Activated naive CD4-positive, alpha-beta T cell treated with anti-CD3 and anti-CD28 coated beads, Interleukin-2, amount 50 U/mL, for 16 hours (primary cell): ENCODE measurements at places on chromosomes 12 and 14.

DNA sequence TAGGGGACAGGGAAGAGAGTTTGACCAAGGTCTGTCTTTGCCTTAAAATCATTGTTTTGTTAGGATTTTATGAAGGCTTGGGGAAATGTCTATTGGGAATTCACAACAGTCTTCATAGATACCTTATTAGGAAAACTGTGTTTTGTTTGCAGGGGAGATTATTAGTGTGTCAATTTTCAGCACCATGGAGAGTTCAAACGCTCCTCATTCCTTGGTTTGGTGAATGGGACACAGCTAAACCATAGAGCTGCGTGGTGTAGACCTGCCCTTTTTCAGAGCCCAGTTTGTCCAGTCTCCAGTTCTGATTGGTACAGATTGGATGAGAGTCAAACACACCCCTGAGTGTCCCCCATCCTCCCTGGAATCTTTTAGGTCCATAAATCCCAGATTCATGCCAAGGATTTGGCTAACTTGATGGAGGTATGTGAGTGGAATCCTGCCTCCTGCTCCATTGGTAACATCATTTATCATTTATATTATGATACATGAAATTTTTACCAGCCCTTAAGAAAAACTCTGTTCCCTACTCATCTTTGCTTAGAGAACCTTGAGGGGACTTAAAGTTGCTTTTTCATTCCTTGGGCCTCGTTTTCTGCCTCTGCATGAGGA, 12.0 kb downstream of the NGDN start:
- no peak for DNase-seq

- DNase-seq: no peak
These were observed 1.3 kb upstream of the TMEM233 start for GRCh38 chr12:119592232-119592631.

- DNase-seq: no peak
These were observed 100.3 kb downstream of the SLC25A47 start for GRCh38 chr14:100423317-100424010.

- DNase-seq: no peak
These were observed 7.1 kb downstream of the FOXN3 start for GRCh38 chr14:89409961-89410360.

- peak; percentile 55 for DNase-seq
These were observed 12.9 kb upstream of the CALM1 start for GRCh38 chr14:90383731-90384542.

DNA sequence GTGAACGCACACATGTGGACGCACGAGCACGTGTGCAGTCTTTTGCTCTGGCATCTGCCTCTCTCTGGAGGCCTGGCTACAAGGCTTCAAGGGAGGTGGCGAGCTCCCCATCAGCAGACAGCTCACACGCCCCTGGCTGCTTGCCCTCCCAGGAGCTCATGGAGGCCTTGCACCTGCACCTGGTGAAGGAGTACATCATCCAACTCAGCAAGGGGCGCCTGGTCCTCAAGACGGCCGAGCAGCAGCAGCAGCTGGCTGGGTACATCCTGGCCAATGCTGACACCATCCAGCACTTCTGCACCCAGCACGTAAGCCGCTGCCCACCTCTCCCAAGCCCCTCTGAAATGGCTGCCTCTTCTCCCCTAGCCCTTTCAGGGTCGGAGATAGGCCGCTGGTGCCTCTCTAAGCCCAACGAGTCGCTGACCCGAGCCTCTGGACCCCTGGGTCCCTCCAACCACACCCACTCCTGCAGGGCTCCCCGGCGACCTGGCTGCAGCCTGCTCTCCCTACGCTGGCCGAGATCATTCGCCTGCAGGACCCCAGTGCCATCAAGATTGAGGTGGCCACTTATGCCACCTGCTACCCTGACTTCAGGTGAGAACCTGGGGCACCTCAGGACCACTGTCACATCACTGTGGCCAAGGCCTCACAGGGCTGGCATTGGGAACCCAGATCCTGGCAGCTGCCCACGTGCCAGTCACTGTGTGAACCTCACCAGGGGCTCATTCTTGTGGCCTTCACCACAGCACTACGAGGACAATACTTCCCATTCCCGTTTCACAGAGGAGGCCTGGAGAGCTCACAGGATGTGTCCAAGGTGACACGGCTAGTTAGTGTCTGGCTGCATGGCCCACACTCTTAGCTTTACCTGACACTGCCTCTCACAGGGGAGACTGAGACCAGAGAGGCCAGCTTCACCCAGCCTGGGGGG, 10.2 kb downstream of the TNFAIP2 start:
- DNase-seq: no peak

DNA sequence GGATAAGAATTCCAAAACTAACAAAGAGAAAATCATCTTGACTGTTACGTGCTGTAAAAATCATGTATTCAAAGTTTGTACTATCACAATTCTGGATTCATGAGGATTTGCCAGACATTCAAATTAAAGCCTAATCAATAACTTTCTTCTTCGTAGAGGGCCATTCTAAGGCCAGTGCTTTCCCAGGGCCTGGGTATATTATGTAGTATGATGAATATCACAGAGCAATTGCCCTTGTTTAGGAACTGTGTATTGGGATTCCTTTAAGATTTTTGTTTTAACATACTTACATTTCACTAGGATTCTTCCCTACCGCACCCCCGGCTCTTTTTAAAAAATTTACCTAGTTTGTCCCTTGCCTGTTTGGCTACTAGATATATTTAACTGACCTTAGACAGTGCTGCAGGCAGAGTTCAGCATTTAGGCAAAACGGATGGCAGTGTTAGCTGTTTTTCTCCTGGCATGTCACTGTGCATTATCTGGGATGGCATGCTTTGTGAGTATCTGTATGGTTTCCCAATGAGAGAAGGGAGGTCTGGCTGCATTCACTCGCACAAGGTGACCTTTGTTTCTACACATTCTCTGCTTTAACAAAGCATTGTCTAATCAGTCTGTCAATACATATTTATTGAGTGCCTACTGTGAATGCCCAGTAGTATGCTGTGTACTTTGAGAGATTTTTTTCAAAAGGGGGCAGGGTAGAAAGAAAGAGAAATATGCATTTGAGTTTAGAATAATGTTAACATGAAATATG, 63.3 kb downstream of the ERC1 start:
- no peak for DNase-seq

DNA sequence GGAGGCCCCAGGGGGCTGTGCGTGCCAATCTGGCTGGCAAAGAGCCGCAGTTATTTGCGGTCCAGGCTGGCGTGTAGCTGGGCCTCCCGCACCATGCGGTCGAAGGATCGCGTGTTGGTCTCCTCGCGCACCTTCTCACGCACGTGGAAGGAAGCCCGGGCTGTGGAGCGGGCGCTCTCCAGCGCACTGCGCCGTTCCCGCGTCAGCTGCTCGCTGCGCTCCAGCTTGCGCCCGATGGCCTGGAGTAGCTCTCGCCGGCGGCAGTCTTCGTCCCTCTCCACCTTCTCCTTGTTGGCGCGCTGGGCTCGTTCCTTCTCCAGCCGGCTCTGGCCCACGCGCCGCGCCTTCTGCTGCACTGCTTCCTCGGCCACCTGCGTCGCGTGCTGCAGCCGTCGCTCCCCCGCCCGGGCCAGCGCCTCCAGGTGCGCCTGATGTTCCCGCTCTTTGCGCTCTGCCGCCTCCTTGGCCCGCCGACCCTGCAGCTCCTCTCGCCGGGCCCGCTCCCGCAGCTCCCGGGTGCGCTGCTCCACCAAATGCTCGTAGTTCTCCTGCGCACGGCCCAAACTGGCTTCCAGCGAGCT, 3.1 kb downstream of the CCDC177 start:
- DNase-seq: peak; percentile 13
